ENCODE measurements at places on chromosomes 3 and 15. TPM values are rescaled to one million over a fixed set of nuclear protein-coding genes. Genes with fewer than 3 reads are reported as not detected.
A peak's percentile ranks its signal among the peaks of the same experiment; 100 is the strongest.

Gene DNASE1L3
- not detected for total RNA-seq

Gene CD86
- not detected for total RNA-seq

Gene BFSP2
- total RNA-seq = not detected

Gene MORC1
- total RNA-seq = not detected

Gene COL7A1
- total RNA-seq = 77.4 TPM

Gene PLSCR2
- not detected for total RNA-seq

Gene CAMK1
- 27.7 TPM for total RNA-seq

Gene CACNA1D
- not detected for total RNA-seq

Gene RYK
- 43.7 TPM for total RNA-seq

- no peak for DNase-seq
Observed at GRCh38 chr15:32733281-32733680, 15.5 kb downstream of the GREM1 start.

DNA sequence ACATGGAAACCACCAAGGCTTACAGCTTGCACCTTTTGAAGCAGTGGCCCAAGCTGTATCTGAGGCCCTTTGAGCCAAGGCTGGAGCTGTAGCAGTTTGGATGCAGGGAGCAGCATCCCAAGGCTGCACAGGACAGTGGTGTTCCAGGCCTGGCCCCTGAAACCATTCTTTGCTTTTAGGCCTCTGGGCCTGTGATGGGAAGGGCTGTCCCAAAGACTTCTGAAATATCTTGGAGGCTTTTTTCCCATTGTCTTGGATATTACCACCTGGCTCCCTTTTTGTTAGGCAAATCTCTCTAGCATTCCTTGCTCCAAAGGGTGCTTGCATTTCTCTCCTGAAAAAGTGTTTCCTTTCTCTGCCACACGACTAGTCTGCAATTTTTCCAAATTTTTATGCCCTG, 302.8 kb upstream of the MDFIC2 start:
- DNase-seq = no peak

GRCh38 chr3:187830181-187830580, 84.9 kb upstream of the BCL6 start:
- DNase-seq = no peak

- no peak for DNase-seq
Observed at GRCh38 chr3:78606756-78607155, 1161.0 kb downstream of the ROBO1 start.

GRCh38 chr3:171680726-171681411, 129.4 kb downstream of the PLD1 start:
- DNase-seq = no peak

GRCh38 chr3:10389995-10390394, 69.1 kb upstream of the SEC13 start:
- no peak for DNase-seq

- DNase-seq = peak; percentile 21
Observed at GRCh38 chr3:123444023-123444422, 4.9 kb downstream of the ADCY5 start.

DNA sequence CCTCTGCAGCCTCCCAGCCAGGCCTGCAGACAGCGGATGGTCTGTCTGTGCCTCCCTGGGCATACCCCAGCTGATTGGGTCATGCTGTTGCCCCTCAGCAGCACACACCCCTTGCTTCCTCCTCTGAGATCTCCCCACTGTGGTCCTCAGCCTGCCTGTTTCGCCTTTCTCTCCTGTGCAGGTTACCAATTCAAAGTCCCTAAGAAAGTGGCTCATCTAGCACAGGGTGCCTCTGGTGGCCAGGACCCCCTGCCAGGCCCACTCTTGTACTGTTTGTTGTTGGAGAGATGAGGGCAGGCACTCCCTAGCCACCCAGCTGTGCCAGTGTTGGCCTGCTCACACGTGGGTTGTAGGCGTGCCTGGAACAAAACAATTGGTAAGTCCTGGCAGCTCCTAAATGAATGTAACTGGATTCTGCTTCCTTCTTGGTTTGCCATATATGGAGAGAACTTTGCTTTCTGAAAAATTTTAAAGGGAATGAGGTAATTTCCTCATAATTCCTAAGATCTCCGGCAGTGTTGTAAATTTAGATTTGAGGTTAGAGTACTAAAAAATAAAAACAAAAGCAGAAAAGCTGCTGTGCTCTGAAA, 213.2 kb upstream of the IL12A start:
- DNase-seq = peak; percentile 61

GRCh38 chr15:31732726-31733125, 297.6 kb upstream of the CHRNA7 start:
- no peak for DNase-seq

DNA sequence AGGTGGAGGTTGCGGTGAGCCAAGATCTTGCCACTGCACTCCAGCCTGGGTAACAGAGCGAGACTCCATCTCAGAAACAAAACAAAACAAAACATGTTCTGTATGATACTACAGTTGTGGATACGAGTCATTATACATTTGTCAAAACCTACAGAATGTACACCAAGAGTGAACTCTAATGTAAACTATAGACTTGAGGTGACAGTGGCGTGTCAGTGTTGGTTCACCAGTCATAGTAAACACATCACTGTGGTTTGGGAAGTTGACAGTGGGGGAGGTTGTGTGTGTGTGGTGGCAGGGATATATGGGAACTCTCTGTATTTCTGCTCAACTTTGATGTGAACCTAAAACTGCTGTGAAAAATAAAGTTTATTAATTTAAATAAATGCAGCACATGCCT, 33.0 kb upstream of the GNB5 start:
- DNase-seq = no peak

GRCh38 chr3:27392950-27393679, 23.9 kb upstream of the NEK10 start:
- DNase-seq = no peak

- no peak for DNase-seq
Observed at GRCh38 chr15:60396560-60396957, 1.2 kb downstream of the ANXA2 start.

DNA sequence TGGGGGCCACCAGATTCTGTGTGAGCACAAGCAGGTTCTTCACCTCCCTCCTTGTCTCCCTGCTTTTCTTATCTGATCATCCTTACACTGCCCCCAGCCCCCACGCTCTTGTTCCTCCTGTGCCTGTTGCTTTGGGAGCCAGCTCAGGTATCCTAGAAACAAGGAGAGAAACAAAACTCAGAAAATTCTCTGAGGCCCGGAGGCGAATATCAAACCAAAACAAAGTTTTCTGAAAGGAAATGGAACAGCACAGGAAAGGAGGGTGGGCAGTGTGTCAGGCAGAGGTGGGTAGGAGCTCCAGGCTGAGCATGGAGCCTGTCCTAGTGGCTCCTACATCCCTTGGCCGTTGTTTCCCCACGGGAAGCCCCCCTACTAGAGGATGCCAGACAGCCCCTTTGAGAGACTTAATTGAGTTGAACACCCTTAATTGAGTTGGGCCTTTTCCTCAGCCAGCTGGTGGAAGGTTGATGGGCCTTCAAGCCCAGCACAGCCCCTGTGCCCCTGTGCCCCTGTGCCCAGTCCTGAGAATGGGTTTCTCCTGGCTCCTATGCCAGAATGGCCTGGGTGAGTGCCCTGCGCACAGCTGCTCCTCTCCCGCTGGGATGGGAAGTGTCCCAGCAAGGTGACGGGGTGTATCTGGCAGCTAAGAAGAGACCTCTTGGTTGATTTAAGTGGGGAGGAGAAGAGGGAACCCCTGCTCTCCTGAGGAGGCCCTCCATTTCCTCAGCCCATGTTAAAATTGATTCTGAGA, 22.8 kb upstream of the JMJD7 start:
- no peak for DNase-seq

- DNase-seq = no peak
Observed at GRCh38 chr15:74829486-74829885, 3.1 kb downstream of the CPLX3 start.
